ENCODE measurements at places on chromosomes 11 and 22.
A peak's percentile ranks its signal among the peaks of the same experiment; 100 is the strongest.

- peak; percentile 3 for DNase-seq
Observed at GRCh38 chr11:15969701-15970329, 386.5 kb downstream of the SOX6 start.

- DNase-seq = no peak
Observed at GRCh38 chr11:19013181-19013857, 47.2 kb downstream of the MRGPRX2 start.

DNA sequence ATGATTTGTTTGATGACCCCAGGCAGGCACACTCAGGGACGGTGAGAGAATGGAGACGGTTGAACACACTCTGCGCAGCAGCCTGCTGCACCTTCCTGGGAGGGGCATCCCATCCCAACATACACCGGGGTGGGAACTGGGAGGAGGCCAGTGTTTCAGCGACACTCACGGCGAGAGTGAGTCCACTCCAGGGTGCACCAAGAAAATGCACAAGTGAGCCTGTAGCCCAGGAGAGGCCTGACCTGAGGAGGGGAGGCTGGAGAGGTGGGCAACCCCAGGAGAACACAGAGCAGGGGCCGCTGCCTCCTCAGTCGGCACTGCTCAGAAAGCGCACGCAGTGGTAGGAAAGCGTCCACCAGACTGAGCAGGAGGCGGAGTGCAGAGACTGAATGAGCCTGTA lies 54.5 kb downstream of the IGF2 start:
- DNase-seq = no peak

DNA sequence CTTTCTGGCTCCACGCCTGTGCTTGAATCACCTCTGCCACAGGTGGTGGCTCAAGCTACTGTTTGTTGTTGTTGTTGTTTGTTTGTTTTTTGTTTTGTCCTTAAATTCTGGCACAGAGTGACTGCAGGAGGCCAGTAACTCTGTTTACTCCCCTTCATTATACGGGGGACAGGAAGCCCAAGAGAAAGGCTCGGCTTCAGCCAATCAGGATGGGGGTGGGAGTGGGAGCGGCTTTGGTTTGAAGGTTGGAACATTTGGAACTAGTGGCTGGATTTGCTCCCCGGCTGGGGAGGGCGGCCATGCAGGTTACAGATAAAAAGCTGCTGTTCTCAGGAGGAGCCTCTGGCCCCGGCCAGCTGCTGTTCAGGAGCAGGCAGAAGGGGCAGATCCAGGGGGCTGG lies 19.7 kb upstream of the CABP2 start:
- DNase-seq = no peak

All from globus pallidus (tissue), 1 donor.